ENCODE measurements at places on chromosomes 13 and 19.

DNA sequence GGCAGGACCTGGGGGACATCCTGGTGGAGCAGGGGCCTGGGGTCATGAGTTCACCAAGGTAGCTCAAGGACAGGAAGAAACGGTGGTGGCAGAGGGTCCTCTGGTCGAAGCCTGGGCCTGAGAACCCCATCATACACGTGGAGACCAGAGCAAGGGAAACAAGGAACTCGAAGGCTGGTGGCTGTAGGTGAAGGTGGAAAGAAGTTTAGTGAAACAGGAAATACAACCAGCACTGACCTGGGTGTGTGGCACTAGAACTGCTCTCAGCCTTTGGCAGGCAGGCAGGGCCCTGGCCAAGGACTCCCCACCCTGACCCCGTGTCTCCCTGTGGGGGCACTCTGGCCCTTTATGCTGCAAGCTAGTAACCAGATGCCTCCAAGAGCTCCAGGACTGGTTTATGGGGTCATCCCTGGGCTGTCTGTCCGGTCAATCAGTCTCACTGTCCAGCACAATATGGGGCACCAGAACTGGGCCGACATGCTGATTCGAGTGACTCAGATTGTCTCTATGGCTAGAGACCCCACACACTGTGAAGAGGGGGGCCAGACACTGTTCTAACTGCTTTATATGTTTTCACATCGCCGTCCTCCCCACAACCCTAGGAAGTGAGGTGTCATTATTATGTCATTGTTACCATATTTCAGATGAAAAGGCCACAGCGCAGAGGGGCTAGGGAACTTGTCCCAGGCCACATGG lies 3.8 kb downstream of the COX6B2 start:
- no peak for DNase-seq

DNA sequence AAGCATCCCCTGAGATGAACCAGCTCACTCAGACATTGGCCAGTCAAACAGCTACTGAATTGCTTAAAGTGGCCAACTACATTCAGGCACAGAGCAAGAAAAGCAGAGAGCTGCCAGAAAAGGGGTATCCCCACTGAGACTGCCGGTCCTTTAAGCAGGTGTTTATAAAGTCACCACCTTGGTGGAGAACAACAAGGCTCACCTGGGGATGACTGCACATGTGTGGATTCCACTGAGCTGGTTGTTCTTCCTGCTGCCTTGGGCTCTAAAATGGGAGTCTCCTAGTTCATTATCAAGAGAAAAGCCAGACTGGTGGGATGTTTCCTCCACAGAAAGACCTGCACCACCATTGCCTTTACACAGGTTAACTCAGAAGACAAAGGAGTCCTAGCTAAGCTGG lies 51.8 kb upstream of the IPO5 start:
- DNase-seq: no peak

- DNase-seq: no peak
These were observed 1248.9 kb downstream of the SLITRK5 start for GRCh38 chr13:88919970-88920628.

DNA sequence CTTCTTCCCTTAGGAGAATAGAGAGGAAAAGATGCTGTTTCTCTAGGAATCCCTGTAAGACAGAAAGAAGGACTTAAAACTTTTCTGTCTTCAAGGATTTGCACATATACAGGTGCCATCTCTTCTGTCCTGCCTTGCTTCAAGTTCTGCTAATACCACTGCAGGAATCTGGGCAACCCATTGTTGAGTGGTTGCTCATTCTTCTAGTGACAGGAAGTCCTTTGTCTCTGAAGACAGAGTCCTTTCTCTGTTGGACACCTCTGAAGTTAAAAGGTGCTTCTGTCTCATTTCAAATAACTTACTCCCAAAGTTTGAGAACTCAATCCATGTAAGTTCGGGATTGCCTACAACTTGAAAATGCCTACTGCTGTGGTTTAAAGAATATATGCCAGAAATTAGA lies 114.4 kb upstream of the TMTC4 start:
- no peak for DNase-seq

DNA sequence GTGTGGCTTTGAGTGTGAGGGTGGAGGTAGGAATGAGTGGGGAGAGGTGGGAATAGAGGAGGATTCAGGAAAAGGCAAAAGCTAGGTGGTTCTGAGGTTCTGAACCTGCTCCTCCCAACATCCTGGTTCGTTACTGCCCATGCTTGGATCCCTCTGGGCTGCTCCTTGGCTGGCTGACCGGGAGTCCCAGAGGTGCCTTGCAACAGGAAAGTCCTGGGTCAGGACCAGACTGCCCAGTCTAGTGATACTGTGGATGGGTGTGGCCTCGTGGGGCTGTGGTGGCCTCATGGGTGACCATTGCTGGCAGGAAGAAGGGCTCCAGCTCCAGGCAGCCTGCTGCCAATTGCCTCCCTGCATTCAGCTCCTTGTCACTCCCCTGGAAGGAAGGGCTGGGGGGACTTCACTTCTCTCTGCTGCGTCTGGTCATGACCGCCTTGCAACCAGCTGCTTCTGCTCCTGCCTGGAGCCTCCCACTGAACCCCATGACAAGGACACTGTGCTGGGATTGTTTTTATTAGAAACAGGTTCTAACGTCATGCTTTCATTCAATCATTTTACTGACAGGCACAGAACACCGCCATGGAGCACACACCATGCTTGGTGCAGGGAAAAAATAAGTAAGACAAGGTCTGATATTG lies 61.5 kb upstream of the UBL3 start:
- DNase-seq: no peak

- DNase-seq: no peak
These were observed 2.1 kb upstream of the ATP12A start for GRCh38 chr13:24678151-24678550.

DNA sequence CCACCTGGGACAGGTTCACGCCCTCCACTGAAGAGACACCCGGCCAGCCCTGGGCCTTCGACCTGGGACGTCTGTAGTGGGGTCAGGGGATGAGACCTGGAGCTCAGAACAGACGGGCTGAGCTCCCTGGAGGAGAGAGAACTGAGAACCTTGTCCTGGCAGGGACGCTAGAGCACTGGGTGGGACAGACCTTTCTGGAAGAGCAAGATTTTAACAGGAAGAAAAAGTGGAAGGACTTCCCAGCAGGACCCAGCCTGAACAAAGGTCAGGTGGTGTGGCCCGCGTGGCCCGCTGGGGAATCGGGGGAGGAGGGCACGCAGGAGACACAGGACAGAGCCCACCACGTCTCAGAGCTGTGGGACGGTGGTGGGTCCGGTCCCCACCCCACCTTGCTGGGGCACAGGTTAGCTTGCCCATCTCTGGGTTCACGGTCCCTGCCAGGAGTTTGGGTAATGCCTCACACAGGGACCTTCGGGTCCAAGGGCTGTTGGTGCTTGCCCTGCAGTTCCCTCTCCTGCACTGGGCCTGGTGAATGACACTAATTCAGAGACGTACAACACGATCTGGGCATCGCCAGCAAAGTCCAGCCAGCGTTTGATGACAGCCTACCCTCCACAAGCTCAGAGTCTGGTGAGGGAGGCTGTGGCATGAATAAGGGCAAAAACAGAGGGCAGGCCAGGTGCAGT lies 1.2 kb upstream of the EFNA2 start:
- no peak for DNase-seq

- peak; percentile 5 for DNase-seq
These were observed 19.0 kb downstream of the VSTM2B start for GRCh38 chr19:29544656-29545360.

GRCh38 chr19:56829596-56829995 lies 10.9 kb downstream of the PEG3 start:
- DNase-seq: no peak

DNA sequence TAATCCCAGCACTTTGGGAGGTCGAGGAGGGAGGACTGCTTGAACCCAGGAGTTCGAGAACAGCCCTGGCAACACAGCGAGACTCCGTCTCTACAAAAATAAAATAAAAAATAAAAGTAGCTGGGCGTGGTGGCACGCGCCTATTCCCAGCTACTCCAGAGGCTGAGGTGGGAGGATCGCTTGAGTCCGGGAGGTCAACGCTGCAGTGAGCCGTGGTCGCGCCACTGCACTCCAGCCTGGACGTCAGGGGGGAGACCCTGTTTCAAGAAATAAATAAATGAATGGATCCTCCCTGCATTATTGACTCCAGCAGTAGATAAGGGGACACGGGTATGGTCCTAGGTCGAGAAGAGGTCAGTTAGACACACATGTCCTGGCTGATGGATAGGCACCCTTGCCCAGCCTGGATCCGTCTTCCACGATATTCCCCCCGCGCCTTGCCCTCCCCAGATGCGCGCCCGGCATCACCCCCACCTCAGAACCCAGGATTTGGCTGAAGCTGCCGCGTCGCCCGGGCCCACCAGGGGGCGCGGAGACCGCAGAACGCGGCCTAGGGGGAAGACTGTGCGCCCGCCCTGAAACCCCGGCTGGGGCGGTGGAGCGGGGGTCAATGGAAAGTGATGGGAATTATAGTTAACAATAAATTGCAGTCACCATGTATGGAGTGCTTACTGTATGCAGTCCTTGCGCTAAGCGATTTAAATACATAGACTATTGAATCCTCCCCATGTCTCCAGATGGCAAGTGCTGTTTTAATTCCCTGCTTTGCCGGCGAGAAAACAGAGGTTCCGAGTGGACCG lies 2.1 kb upstream of the HOOK2 start:
- peak; percentile 69 for DNase-seq

DNA sequence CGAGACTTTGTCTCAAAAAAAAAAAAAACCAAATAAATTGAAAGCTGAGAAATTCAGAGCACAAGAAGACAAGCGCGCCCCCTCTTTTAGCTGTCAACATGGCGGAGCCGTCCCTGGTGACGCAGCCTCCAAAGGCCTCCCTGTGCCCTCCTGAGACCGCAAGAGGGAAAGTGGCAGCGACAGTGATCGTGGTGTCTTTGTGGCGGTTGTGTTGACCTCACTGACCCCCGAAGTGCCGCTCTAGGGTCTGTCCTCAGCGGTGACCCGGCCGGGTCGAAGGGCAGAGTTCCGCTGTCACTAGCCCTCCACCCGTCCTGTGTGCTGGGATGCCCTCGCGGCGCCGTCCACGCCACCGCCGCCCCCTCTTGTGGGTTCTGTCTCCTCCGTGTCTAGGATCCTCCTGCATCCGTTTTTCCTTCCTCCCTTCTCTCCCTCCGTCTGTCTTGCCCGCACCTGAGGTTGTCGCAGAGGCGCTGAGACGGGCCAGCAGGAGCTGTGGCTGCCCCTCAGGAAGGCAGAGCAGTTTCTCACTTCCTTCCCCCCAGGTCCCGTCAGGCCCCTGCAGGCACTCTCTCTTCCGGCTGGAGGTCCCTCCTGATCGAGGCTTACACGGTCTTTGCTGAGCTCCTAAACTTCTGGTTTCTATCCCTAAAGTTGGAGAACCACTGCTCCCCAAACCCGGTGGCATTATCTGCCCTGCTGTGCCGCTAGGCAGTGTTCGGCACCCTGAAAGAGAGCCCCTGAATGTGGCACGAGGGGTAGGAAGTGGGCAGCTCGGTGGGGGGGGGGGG lies 7.2 kb downstream of the UHRF1 start:
- no peak for DNase-seq

GRCh38 chr13:24181991-24182702 lies 21.6 kb downstream of the SPATA13 start:
- no peak for DNase-seq

DNA sequence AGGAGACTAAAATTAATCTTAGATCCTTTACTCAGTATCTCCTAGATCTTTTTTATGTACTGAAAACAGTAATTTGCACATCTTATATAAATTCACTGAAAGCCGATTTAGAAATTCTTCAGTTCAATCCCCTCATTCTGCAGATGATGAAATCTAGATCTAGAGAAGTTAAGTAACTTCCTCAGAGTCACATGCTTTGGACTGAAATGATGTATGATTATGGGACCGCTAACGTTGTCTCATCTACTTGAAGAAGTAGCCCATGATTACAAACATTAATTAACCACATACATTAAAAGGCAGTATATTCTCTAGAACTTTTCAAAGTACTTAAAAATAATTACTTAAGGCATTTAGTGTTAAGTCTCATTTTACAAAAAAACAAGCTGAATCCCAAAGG lies 37.8 kb downstream of the ELF1 start:
- no peak for DNase-seq
